DMS79 treated with DMSO at 0.1 percent for 48 hours (cell line): ENCODE measurements at places on chromosomes 6 and 20.

DNA sequence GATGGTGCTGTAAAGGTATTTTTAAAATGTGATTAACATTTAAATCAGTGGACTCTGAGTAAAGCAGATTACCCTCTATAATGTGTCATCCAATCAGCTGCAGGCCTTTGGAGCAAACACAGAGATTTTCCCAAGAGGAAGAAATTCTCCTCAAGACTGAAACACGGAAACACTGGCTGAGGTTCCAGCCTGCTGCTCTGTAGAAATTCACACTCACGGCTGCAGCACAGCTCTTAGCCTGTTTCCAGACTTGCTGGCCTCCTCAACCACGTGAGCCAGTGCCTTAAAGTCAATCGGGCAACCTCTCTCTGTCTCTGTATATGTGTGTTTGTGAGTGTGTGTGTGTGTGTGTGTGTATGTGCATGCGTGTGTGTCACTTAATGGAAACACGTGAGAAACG, 41.1 kb downstream of the PDE10A start:
- DNase-seq: no peak

DNA sequence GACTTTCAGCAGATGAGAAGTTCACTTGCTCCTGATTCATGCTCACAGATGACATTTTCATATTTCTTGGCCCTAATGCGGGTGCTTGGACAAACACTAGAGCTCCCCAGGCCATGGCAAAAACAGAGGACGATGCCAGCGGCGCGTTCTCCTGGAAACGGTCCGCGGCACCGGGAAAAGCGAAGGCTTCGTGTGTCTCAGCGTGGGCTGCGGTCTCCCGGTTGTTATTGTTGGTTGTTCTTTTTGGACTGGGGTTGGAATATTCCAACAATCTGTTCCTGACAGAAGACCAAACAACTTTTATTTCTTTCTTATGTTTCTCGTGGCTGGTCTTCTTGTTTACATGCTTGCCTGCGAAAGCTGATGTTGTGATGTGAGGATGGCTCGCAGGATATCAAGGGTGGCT, 46.8 kb upstream of the NEDD9 start:
- DNase-seq: peak; percentile 24

DNA sequence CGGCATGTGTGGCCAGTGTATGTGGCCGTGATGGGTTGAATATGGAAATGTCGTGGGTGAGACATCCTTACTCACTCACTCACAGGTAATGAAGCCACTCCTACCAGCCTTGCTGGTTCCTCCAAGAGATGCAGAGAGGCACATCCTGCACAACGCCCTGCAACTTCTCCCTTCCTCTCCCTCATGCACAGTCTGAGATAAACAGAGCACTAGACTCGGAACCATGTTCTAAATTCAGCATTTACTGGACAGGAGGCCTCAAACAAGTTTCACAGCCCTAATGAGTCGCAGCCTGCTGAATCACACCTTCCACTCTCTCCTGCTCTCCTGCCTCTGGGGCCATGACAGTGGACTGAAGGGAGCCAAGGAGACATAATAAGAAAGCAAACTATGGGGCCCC, 91.2 kb downstream of the ISM1 start:
- DNase-seq: no peak

GRCh38 chr20:43238833-43239232, 49.1 kb upstream of the PTPRT start:
- DNase-seq: no peak

- DNase-seq: no peak
Measured at GRCh38 chr6:121223930-121224329, 110.3 kb downstream of the TBC1D32 start.
